ENCODE measurements at places on chromosomes 11 and 22.

- no peak for DNase-seq
Observed at GRCh38 chr22:41905411-41906202, 9.3 kb downstream of the SHISA8 start.

DNA sequence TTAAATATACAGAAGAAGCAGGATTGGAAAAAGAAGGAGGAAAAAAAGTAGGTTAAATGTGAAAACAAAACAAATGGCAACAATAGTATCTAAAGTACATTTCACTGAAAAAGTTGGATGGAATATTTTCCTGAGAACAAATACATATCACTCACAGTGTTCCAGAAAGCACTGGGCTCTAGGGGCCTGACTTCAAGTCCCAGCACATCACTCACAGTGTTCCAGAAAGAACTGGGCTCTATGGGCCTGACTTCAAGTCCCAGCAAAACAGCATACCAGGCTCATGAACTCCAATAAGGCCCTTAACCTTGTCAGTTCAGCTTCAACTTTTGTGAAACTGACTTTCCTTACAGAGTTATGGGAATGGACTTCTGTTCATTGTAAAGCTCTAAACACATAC, 46.0 kb upstream of the CCDC34 start:
- no peak for DNase-seq

- no peak for DNase-seq
Observed at GRCh38 chr11:24422376-24422775, 74.5 kb upstream of the LUZP2 start.

GRCh38 chr11:71928737-71929443, at the start of gene RNF121:
TSS of gene RNF121 (plus strand) at chr11:71929046. CDS start at chr11:71929062, 16 bp downstream.
- DNase-seq: peak; percentile 76

DNA sequence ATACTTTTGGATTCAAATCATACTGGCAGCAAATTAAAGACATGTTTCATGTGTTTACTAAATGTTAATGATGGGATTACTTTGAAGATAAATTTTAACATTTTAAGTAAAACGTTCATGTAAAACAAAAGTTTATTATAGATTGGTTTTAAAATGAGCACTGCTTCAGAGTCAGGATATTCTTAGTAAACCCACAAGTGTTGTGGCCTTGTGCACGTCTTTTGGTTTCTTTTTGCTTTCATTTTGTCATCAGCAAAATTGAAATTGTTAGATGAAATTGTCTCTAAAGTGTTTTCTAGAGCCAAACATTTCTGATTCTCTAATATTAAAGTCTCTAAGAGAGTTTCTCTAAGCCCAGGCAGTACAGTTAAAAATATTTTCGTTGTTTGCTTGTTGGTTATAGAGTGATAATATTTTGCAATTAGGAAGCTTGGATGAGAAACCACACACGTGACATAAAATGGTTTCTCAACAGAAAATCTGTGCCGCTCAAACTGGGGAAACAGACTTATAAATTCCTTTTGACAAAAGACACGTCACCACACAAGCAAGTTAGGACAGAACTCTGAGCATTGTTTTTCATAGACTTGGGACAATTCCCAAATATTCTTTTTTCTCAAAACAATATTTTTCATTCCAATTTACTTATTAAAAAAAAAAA, 164.4 kb downstream of the TEAD1 start:
- no peak for DNase-seq

DNA sequence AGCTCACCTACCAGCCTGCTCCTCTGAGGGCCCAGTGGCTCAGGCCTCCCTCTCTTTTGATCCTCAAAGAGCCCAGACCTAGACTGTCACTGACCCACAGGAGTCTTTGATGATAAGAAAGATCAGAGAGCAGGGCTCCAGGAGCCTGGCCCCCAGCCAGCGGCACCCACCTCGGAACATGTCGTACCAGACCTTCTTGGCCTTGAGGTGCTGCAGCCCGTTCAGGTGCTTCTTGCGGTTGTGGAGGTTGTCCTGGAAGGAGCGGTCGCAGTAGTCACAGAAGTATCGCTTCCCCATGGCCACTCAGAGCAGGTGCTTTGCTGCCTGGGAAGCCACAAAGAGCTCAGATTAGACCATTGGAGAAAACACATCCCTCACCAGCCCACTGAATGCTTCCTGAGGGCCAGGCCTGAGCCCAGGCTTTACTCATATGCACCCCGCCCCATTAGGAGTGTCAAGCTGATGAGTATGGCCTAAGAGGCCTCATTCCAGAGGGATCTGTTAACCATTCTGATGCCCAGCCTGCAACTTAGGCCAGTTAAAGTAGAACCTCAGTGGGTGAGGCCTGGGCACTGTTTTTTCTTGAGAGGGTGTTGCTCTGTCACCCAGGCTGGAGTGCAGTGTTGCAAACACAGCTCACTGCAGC, 18.4 kb downstream of the ZMAT5 start:
- DNase-seq: no peak

DNA sequence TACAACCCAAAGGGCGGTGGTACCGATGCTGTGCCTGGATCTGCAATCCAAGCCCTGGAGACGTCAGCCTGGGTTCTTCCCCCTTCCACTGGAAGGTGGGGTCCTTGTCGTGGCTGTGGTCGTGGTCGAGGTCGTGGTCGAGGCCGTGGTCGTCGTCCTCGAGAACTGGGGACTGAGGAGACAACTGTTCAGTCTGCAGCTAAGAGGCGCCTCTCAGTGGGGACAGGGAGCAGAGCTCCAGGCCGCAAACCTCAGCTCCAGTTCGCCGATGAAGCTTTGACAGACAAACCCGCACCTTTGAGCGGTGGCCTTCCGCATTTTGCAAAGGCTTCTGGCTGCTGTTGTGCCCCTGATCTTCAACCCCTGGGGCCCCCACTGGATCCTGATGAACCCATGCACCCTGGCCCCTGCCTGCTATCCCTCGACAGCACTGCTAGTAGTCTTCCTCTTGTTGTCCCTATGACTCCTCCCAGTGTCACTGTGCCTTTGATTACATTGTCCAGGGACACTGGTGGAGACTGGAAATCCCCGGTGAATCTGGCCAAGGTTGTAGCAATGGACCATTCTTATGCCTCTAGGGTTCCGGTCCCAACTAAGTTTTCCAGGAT, 1.5 kb downstream of the KDM4F start:
- DNase-seq: no peak

All from GM19239 (cell line).